Hematopoietic multipotent progenitor cell (in vitro differentiated cells): ENCODE measurements at places on chromosomes 11 and 22.

DNA sequence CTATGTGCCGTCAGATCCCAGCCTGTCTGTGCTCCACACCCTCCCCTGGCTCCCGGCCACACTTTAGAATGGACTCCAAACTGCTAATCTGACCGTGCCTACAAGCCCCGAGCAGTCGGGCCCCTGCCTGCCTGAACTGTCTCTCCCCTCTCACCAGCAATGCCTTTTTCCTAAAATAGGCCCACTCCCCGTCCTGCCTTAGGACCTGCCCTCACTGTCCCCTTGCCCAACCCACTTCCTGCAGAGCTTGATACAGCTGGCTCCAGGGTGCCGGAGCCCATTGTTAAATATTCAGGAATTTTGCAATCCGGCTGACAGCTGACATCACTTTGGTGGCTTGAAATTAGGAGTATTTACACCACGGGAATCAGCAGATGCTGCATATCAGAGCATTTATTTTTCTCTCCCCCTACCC is 21.4 kb downstream of the MN1 start:
- DNase-seq: no peak

DNA sequence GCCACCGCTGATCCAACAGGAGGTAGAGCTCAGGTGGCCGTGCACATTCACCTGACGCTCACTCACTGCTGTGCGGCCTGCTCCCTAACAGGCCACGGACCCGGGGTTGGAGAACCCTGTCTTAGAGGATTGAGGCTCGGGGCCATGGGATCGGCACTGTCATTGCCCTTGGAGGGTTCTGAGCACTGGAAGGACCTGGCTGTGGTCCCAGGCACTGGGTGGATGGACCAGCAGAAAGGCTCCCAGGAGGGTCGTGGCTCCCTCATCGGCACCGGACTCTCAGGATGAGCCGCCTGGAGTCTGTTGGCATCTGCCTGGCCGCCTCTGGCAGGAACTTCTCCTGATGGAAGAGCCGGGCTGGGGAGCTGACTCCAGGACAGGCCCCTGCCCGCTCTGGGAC is 6.5 kb downstream of the KCNQ1 start:
- DNase-seq: no peak

GRCh38 chr11:125069008-125069407 is 5.9 kb downstream of the SLC37A2 start:
- no peak for DNase-seq

GRCh38 chr11:14112721-14113120 is 150.2 kb downstream of the SPON1 start:
- no peak for DNase-seq

- peak; percentile 67 for DNase-seq
Measured at GRCh38 chr11:107563702-107564101, 1.8 kb downstream of the ALKBH8 start.

DNA sequence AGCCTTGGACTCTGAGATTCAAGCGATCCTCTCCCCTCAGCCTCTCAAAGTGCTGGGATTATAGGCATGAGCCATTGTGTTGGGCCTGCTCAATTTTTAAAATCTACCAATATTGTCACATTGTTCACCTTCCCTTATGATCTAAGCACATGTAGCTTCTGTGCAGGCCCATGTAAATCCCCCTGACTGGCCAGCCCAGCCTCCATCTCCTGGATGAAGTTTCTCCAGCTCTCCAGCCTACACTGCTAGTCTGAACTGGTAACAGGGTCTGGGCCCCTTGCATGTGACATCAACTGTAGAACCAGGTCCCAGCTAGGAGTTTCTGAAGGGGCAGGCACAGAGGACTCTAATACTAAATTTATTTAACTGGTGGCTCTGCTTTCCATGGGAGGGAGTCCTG is 32.8 kb upstream of the YPEL1 start:
- DNase-seq: no peak

DNA sequence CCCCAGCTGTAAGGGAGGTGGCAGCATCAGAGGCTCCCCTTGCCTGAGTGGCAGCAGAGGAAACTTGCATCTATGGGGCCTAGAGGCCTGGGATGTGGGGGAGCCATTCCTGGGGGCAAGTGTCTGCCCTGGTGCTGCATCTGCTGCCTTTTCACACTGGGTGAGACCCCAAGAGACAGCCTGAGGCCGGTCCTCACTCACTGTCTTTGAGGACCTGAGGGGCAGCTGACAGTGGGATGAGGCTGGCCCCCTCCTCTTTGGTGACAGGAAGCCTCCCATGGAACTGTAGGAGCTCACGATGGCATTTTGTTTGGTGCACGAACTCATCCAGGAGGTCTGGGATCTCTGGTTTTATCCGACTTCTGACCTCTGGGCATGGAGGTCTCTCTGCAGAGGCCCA is 82.2 kb upstream of the PRODH start:
- no peak for DNase-seq

- no peak for DNase-seq
Measured at GRCh38 chr11:102430158-102430836, 22.3 kb downstream of the TMEM123 start.

- DNase-seq: no peak
Measured at GRCh38 chr11:71251151-71251721, 1.1 kb downstream of the SHANK2 start.

GRCh38 chr11:70204466-70204799 is 1.3 kb downstream of the FADD start:
- DNase-seq: no peak

- DNase-seq: no peak
Measured at GRCh38 chr11:77187111-77187750, 59.2 kb downstream of the MYO7A start.

DNA sequence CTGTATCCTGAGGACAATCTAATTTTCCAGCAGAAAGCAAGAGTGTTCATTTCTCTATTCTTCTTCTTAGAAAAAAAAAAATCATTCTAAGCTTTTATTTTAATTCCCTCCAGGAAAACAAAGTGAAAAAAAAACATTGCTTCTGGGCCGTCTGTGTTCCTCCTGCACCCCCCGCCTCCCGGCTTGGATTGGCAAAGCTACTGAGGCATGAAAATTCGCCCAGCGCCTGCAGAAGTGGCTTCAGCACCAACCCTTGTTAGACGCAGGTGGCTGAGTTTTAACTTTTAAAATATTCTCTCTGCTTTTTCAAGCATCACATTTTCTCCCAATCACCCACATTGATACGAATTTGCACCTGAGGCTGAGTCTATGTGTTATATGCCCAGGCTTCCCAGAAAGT is 401.6 kb downstream of the BRD1 start:
- no peak for DNase-seq

DNA sequence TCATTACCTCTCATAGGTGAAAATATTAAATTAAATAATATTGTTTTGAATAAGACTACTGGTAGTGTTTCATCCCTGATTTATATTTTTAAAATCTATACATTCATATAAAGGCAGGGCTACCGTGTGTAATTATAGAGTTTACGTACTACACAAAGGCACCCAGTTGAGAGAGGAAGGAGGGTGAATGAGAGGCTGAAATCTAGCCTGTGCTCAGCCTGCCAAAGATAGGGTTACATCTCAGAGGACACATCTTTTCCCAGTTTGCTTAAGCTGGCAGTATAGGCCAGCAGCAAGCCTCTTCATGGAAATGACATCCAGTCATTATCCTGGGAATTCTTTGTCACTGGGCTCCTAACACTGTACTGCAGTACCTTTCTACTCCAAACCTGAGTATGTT is 7.5 kb upstream of the B3GNT6 start:
- DNase-seq: no peak

DNA sequence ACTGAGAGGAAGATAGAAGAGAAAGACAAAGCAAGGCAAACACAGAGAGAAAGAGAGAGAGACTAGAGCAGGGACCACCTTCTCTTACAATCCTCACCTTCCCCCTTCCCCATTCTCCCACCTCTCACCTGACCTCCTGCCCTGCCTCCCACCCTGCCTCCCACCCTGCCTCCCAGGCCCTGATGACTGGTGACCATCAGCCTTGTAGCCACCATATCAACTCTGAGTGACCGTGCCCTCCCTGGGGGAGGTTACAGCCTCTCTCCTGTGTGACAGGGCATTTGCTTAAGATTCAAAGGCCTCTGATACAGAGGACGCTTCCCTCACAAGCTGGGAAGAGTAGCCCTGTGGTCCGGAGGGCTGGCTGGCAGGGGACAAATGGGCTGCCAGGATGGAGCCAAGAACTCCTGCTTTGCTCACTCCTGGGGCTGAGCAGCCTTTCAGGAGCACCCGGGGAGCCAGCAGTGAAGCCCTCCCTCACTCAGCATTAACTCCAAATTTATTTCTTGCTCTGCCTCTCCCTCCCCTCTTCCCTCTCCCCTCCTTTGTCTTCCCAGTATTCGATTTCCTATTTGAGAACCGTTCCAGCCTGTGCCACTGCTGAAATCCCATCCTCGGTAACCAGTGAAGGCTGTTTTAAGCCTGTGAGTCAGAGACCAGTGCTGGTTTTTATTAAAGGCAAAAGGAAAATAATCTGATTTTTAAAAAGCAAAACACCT is 125.2 kb upstream of the SYT13 start:
- no peak for DNase-seq

DNA sequence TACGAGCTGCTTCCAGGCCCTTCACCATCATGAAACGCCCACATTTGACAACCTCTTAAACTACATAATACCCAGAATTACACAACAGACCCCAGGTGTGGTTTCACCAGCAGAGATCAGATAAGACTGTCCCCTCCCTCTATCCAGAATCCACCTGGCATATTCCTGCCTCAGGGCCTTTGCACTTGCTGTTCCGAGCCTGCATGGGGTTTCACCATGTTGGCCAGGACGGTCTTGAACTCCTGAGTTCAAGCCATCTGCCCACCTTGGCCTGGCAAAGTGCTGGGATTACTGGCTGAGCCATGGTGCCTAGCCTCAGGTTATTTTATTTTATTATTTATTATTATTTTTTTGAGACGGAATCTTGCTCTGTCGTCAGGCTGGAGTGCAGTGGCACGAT is 73.4 kb downstream of the FBXO7 start:
- no peak for DNase-seq

GRCh38 chr11:11318461-11318860 is 34.6 kb downstream of the CSNK2A3 start:
- no peak for DNase-seq

GRCh38 chr11:68370211-68371111 is 58.1 kb downstream of the LRP5 start:
- DNase-seq: no peak

DNA sequence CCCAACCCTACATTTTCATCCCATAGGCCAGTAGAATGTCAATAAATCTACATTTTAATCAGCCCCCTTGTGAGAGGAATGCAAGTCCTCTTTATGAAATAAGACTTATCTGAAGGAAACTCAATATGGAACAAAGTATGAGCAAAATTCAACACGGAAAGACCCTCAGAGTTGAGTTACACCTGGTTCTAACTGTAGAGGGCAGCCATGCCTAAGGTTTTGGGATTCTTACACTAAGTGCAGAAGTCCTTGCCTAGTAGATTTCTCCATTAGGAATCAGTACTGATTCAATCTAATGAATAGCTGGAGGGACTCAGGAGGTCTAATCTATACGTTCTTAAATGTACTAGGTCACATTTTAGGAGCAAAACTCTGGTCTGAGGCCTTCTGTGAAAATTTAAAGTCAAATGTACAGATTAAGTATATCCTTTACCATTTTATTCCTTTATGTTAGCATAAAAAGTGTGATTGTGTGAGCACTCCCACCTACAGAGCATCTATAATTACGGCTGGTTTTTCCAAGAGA is 904.5 kb downstream of the DLG2 start:
- no peak for DNase-seq

- DNase-seq: no peak
Measured at GRCh38 chr22:17950651-17951214, 73.6 kb downstream of the MICAL3 start.

DNA sequence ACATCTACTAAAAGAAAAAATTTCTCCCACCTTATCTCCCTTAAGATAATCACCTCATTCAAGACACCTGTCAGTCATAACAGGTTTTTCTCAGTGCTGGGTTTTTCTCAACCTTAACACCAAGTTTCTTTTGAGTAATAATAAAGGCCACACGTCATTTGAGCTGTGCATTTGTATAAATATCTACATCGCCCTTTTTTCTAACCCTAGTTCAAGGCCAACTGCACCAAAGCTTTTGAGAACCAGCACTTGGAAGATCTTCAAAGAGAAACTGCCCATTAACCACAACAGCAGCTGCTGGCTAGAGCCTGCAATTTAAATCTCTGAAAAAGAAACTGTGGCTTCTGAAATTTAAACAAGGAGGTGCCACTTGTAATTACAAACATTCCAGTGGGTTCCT is 6.9 kb downstream of the CADM1 start:
- DNase-seq: no peak

DNA sequence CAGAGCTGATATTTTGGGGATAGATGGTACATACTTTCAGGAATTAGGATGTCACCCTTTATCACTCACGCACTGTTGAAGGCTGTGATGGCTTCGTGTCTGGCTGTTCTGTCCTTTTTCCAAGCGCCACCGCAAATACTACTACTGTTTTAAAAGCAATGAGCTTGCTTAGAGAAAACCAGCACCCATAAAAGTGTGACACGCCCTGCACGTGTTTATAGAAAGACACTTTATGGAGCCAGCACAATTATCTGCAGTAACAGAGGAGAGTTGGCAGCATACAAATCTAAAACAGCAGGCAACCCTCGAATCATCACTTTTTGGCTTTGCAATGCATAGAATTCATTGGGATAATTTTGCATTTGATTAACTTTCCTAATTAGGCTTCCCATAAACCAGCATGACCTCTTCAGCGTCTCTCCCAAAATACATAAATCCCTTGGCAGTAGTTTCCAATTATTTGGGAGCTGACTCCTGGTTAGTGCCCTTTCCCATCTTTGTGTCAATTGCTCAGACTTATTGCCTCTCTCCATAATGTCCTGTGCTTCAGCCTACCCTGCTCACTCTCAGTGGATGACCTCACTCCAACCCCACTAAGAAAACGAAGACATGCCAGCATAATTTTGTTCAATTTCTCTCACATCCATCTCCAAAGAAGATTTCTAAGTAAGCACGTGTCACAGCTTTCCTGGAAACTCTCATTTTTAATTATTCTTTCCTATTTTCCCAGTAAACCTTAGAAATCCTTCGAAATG is 118.7 kb upstream of the LARGE1 start:
- DNase-seq: no peak

DNA sequence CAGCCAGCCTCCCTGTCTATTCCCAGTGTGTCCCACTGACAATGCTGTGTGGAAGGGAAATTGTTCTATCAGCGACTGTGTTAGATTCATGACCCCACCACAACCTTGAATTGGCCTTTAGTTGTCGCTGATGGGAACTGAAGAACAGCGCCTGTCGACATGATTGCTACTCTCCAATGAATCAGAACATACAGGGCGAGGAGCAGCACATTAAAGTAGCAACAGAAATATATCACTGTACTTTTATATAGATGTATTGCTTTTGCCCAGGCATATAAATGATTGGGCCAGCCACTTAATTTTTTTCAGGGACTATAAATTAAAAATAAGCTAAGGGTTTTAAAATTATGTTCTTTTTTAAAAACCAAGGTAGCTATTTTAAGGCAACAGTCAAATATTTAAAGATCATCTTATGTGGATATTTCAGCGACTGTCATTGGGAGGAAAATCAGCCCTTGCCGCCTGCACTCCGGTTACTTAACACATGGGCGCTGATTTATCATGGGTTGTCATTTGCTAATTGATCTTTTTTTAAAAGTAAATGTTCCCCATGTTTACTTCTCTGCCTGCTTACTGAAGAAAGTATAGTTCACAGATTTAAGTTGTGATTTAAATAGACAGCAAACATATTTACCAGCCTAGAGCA is 42.1 kb downstream of the ARL14EP start:
- no peak for DNase-seq

- DNase-seq: no peak
Measured at GRCh38 chr11:134535029-134536025, 123.3 kb upstream of the B3GAT1 start.

GRCh38 chr11:33452836-33453624 is 195.8 kb downstream of the HIPK3 start:
- DNase-seq: no peak
